ENCODE measurements at places on chromosomes 1 and 21.

DNA sequence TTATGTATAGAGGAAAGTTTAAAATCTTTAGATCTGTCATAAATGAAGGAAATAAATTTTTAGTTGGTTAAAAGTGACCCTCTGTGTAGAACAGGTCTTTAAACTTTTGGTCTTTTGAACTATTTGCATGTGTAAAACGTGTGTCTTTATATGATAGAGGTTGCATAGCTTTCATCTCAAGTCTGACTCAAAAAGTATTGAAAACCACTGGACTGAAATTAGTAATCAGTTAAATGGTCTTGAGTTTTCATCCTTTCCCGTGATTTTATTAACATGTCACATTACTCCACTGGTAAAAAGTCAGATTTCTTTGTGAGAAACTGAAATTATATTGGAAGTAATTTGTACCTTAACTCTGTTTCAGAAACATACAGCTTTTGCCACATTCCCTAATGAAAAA is 1.8 kb downstream of the RNPC3 start:
- DNase-seq = no peak
- H3K27ac ChIP-seq = no peak overlapping the region
- H3K27me3 ChIP-seq = no peaks in the 10 kb centered on the region
- H3K36me3 ChIP-seq = no peaks in the 10 kb centered on the region
- no peaks in the 10 kb centered on the region for H3K4me1 ChIP-seq

GRCh38 chr21:36992671-36993070 is 13.8 kb upstream of the RIPPLY3 start:
- no peaks in the 10 kb centered on the region for H3K27me3 ChIP-seq
- H3K4me1 ChIP-seq = peaks cover 3% of the 10 kb centered on the region
- no peaks in the 10 kb centered on the region for H3K36me3 ChIP-seq
- H3K27ac ChIP-seq = no peak overlapping the region
- DNase-seq = no peak

DNA sequence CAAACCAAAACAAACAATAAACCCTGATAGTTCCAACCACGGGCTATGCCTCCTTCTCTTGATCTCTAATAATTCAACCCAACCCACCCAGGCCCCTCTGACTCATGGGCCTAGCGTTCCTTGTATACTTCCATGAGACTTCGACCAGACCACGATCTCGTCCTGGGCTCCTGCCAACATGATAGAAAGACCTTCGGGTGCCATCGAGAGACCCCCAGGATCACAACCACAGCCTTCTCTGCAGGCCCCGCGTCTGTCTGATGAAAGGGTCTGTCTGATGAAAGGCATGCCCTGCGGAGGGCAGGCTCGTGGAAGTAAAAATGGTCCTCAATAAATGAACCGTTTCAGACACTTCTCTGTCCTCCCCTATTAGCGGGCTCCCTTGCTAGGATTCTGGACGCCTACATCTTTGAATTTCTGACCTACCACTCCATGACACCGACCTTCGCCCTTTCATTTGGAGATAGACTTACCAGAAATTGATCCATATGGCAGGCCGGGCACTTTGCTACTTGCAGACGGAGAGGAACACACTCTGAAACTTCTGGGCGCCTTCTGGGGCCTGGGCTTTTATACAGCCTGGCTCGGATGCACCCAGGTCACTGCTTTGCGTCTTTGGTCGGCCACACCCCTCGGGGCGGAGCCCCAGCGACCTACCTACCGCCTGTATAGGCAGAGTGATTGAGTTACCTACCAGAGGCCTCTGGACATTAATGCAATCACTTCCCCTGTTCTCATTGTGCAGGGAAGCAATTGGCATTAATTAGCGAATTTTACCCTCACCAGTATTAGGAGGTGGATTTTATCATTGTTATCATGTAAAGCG is 5.3 kb upstream of the KLF18 start:
- H3K36me3 ChIP-seq = no peaks in the 10 kb centered on the region
- H3K4me1 ChIP-seq = no peaks in the 10 kb centered on the region
- no peak overlapping the region for H3K27ac ChIP-seq
- H3K27me3 ChIP-seq = no peaks in the 10 kb centered on the region
- H3K4me3 ChIP-seq = no peak overlapping the region

DNA sequence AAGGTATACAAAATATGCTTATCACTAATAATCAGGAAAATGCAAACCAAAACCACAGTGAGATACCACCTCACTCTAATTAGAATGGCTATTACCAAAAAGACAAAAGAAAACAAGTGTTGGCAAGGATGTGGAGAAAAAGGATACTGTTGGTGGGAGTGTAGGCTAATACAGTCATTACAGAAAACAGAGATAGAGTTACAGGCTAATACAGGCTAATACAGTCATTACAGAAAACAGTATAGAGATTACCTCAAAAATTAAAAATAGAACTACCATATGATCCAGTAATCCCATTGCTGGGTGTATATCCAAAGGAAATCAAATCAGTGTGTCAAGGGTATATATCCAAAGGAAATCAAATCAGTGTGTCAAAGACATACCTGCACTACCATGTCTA is 238.4 kb downstream of the PLPP3 start:
- no peak for DNase-seq
- H3K27me3 ChIP-seq = no peaks in the 10 kb centered on the region
- H3K4me3 ChIP-seq = no peak overlapping the region
- H3K4me1 ChIP-seq = no peaks in the 10 kb centered on the region

DNA sequence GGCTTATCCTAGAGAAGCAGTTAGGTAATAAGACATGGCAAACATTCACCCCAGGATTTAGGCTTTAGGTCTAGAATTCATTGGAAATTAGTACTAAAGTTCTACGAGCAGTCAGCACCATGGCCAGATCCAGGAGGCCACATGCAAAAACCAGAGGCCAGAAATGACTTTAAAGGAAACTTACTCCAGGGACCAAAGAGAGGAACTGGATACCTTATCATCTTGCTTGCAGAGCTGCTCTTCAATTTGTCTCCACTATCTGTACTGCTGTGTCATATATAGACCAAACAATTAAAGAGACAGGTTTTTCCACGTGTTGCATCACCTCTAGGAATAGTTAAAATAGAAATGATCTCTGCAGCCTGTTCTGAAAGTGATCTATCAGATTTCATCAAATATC is 127.8 kb downstream of the LMX1A start:
- H3K36me3 ChIP-seq = no peaks in the 10 kb centered on the region
- no peak for DNase-seq
- peaks cover 15% of the 10 kb centered on the region for H3K27me3 ChIP-seq

- no peak overlapping the region for H3K27ac ChIP-seq
- H3K36me3 ChIP-seq = peaks cover 9% of the 10 kb centered on the region
- DNase-seq = no peak
Observed at GRCh38 chr1:167401260-167401873, 117.0 kb downstream of the CD247 start.

GRCh38 chr1:165570078-165570477 is 26.3 kb downstream of the LRRC52 start:
- no peak overlapping the region for H3K4me3 ChIP-seq
- no peaks in the 10 kb centered on the region for H3K4me1 ChIP-seq
- no peak for DNase-seq
- no peaks in the 10 kb centered on the region for H3K27me3 ChIP-seq

- no peak for DNase-seq
- no peak overlapping the region for H3K27ac ChIP-seq
- H3K36me3 ChIP-seq = no peaks in the 10 kb centered on the region
- H3K4me1 ChIP-seq = peaks cover 12% of the 10 kb centered on the region
- no peak overlapping the region for H3K4me3 ChIP-seq
Observed at GRCh38 chr1:234913771-234914170, 214.9 kb downstream of the TOMM20 start.

DNA sequence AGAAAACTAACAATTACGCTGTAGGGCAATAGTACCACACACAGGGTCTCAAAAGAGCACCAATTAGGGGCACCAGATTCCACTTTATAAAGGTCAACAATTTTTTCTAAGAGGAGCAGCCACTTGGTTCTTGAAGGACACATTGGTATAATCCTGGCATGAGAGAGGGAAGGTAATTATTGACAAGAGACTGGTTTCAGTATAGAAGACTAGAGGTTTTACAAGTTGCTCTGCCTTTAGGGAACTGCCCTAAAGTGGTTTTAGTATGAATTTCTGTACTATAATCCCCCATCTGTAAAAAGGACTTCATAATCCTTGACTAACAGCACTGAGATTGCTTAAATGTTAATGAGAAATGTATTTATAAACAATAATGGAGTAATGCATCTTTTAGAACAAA is 648.5 kb upstream of the PTBP2 start:
- no peak overlapping the region for H3K4me3 ChIP-seq
- no peak overlapping the region for H3K27ac ChIP-seq
- no peaks in the 10 kb centered on the region for H3K4me1 ChIP-seq

GRCh38 chr1:8533907-8534306 is 216.0 kb downstream of the SLC45A1 start:
- no peaks in the 10 kb centered on the region for H3K27me3 ChIP-seq
- no peak overlapping the region for H3K4me3 ChIP-seq
- no peak for DNase-seq
- H3K4me1 ChIP-seq = no peaks in the 10 kb centered on the region
- no peaks in the 10 kb centered on the region for H3K36me3 ChIP-seq

DNA sequence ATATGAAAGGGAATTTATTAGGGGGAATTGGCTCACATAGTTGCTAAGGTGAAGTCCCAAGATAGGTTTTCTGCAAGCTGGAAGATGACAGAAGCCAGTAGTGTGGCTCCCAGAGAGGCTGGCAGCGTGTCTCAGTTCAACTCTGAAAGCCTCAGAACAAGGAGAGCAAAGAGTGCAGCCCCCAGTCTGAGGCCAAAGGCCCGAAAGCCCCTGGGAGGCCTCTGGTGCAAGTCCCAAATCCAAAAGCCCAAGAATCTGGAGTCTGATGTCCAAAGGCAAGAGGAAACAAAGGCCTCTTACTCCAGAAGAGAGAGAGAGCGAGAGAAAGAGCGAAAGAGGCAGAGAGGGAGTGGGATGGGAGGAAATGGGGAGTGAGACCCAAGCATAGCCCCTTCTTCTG is 18.3 kb downstream of the KCNA2 start:
- H3K4me3 ChIP-seq = no peak overlapping the region
- no peaks in the 10 kb centered on the region for H3K36me3 ChIP-seq
- H3K27me3 ChIP-seq = peaks cover 7% of the 10 kb centered on the region
- no peaks in the 10 kb centered on the region for H3K4me1 ChIP-seq
- no peak for DNase-seq

DNA sequence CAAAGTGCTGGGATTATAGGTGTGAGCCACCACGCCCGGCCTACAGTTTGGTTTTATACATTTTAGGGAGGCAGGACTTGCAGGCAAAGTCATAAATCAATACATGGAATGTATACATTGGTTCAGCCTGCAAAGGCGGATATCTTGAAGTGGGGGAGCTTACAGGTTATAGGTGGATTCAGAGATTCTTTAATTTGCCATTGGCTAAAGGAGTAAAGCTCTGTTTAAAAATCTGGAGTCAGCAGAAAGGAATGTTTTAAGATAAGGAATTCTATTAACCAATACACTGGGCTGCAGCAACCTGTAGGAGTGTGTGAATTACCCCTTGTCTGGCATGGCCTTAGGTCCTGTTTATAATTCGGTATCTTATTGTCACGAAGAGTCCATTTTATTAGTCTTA is 57.6 kb downstream of the OPTC start:
- DNase-seq = no peak
- H3K4me3 ChIP-seq = no peak overlapping the region
- no peaks in the 10 kb centered on the region for H3K27me3 ChIP-seq
- peaks cover 11% of the 10 kb centered on the region for H3K4me1 ChIP-seq

- no peaks in the 10 kb centered on the region for H3K36me3 ChIP-seq
- no peak overlapping the region for H3K4me3 ChIP-seq
- H3K27ac ChIP-seq = no peak overlapping the region
Observed at GRCh38 chr1:179302070-179302469, 8.5 kb downstream of the SOAT1 start.

GRCh38 chr1:195005338-195005737 is 1602.9 kb downstream of the KCNT2 start:
- no peak overlapping the region for H3K4me3 ChIP-seq
- no peaks in the 10 kb centered on the region for H3K4me1 ChIP-seq
- H3K27me3 ChIP-seq = no peaks in the 10 kb centered on the region
- no peak overlapping the region for H3K27ac ChIP-seq
- no peak for DNase-seq
- no peaks in the 10 kb centered on the region for H3K36me3 ChIP-seq

GRCh38 chr1:159778266-159778665 is 2.5 kb upstream of the DUSP23 start:
- no peak for DNase-seq
- 0 out of 2 replicates have a peak, but pooled peaks cover 5% of the 10 kb centered on the region for H3K4me1 ChIP-seq
- H3K4me3 ChIP-seq = no peak overlapping the region
- H3K27ac ChIP-seq = no peak overlapping the region

All from H1 (cell line).